ENCODE measurements at places on chromosomes 11 and 22.
A peak's percentile ranks its signal among the peaks of the same experiment; 100 is the strongest.

DNA sequence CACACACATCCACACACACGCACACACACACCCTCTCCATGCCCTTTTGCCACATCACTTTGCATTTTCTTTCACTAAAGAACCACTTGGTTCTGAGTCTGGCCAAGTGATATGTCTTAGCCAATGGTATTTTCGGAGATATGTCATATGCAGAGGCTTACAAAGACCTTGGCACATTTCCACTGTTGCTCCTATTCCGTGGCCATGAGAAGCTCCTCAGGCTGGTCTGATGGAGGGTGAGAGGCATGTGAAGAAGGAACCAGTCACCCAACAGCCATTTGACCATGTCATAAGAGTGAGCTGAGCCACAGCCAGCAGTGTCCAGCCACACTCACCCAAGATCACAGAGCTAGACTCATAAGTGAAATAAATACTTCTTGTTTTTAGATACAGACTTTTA lies 212.6 kb upstream of the NAV2 start:
- no peak for DNase-seq

DNA sequence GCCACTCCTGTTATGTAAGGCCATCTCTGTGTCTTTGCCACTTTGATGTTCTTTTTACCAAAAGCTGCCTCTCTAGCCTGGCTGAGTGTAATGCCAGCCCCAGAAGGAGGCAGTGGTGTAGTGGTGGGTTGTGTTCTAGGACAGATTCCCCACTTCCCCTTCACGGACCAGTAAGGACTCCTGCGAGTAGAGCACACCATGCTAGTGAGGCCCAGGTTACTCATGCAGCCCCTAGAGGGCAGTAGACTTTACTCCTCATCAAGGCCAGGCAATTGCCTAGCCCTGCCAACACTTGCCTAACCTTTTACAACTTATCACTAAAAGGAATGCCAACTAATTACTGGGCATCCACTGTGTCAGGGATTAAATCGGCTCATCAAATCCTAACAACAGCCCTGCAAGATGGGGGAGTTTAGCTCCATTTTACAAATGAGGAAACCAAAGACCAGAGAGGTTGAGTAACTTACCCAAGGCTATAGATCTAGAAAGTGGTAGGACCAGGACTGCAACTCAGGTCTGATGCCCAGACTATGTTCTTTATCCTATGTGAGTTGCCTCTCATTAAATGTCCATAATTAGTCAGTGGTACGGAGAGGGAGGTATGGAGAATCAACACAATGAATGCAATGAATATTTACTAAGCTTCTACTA lies 75.3 kb downstream of the APIP start:
- no peak for DNase-seq

GRCh38 chr22:43017525-43018460 lies 2.8 kb upstream of the PACSIN2 start:
- no peak for DNase-seq

DNA sequence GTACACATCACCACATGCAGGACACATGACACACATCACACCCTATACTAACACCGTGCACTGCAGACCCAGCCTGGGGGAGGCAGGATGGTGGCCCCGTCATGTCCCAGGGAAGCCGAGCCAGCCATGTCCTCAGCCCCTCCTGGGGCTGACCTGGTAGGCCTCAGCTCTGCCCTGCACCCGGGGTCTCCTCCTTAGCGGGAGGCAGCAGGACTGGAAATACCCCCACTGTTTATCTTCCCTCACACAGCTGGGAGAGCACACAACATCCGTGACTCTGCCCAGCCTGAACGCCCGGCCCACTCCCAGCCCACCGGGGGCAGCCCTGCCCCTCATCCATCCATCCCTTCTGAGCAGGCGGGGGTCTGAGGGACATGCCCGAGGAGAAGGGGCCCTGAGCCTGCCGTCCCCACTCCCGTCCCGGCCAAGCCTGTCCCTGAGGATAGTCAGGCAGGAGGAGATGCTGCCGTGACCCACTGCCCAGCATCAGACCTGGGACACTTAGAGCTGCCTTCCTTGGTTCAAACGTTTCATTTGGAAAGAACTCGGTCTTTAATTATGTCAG lies 945.0 kb downstream of the BRD1 start:
- no peak for DNase-seq

DNA sequence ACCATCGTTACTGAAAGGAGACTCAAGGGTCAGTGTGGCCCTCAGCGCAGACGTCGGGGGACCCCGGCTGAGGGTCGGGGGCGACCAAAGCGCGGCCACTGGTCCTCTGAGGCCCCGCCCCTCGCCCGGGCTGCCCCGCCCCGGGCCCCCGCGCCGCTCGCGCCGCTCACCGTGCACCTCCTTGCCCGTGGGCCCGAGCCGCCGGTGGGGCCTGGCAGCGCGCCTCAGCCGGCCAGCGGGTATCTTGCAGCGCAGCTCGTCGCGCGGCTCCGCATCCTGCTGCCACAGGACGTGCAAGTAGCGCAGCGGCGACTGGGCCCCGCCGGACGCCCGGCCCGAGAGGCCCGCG lies 419 bp downstream of the ANKRD54 start:
- DNase-seq: peak; percentile 44

DNA sequence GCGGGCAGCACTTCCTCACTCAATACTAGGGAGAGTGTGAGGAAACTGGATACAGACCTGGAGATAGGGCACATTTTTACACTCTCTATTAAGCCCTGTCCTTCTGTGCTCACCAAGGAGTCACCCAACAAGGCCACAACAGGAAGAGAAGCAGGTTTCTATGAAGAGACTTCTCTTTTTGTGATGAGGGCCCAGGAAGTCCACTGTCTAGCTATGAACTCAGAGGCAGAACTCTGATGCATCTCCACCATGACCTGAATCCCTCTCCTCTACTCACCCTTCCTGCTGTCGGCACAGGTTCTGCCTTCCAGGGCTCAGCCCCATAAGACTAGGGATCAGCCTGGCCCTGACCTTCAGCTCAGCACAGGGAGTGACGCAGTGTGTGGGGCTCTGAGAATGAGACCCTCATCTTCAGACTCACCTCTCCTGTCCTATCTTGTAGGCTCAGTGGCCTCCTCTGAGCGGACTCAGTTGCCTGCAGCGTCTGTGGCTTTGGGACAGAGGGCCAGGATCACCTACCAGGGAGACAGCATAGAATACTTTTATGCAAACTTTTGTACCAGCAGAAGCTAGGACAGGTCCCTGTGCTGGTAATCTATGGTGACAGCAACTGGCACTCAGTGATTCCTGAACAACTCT lies 49.3 kb upstream of the IGLL5 start:
- DNase-seq: no peak

DNA sequence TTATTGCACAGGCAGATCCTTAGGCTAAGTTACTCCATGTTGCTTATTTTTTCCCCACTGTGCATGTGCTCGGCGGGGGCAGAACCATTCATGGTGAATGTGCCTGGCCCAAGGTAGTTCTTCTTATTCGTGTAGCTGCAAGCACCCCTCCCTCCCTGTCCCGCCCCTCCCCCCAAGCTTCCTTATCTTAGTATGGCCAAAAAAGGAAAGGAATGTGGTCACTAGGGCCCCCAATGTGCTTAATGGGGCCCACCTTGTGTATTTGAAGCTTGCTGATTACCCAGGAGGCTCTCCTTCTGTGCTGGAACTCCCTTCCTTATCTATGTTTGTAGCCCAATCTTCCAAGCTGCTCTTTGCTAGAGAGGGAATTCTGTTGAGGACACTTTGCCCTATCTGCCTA lies 1259.7 kb upstream of the RAG2 start:
- no peak for DNase-seq

GRCh38 chr11:130634961-130635473 lies 186.6 kb downstream of the ADAMTS15 start:
- no peak for DNase-seq

DNA sequence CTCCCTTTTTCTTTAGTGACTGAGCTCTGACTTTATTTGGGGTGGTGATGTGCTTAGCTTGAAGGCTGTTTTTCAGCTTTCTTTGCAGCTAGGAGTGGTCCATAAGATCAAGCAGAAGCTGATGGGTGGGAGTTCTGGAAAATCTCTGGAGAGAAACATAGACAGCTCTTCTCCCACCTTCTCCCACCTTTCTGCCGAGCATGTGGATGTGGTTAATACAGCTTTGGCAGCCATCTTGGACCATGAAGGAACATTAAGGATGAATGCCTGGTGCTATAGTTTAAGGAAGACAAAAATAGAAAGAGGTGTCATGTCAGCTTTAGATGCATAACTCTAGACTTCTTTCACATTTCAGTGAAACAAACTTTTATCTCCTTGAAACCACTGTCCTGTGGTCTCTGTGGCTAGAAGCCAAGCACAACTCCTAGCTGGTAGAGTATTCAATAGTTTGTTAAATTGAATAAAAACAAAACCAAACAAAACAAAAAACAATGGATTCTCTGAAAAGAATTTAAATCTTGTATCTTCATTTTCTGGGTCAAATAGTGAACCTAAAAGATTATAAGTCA lies 203.6 kb upstream of the SESN3 start:
- DNase-seq: no peak

DNA sequence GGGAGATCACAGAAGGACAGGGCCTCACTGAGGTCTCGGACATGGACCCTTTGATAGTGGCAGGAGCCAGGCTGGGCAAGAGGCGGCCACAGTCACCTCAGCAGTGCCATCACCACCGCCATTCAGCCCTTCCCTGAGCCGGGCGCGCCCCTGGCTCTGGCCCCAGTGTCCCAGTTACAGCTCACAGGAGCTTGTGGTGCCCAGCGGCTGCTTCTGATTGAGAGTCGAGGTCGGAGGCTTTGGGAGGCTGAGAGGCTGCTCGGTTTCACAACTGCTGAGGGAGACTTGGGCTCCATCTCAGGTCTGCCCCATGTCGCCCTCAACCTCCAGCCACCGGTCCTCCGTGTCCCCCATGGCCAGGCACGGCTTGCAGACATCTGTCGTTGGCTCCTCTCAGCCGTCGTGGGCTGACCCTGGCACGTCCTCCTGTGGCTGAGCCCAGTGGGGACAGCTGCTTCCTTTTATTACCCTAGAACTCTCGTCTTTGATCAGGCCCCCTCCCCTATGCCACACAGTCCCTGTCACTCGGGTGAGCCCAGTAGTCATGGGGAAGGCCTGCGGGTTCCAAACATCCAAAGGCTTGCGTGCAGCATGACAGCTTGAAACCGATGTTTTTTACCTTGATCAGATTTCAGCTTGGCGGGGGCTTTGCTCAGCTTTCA lies 28.4 kb upstream of the PPP6R3 start:
- DNase-seq: no peak

GRCh38 chr11:84958295-84958694 lies 668.8 kb downstream of the DLG2 start:
- DNase-seq: no peak

DNA sequence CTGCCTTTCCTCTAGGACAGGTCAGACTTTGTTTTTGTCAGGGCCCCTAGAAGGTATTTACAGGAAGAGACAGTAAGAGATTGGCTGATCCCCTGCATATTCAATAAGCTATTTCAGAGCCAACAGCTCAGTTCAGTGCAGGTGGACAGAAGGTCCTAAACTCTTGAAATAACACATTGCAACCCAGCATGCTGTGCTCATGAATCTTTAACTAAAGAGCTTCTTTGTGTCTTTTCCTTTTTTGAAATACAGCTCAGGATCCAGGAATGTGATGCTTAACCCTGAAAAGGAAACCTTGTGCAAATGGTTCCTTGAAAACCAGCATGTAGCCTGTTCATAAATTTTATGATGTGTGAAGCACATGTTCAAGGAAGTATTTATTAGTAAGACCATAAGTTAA lies 43.9 kb downstream of the BBOX1 start:
- no peak for DNase-seq

DNA sequence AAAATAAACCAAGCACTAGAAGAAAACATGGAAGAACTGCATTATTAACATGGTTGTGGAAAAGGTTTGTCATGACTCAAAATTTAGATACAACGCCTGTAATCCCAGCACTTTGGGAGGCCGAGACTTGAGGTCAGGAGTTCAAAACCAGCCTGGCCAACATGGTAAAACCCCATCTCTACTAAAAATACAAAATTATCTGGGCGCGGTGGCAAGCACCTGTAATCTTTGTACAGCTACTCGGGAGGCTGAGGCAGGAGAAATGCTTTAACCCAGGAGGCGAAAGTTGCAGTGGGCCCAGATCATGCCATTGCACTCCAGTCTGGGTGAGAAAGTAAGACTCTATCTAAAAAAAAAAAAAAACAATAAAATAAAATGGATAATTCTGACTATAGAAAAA lies 23.7 kb downstream of the GNB1L start:
- DNase-seq: no peak

DNA sequence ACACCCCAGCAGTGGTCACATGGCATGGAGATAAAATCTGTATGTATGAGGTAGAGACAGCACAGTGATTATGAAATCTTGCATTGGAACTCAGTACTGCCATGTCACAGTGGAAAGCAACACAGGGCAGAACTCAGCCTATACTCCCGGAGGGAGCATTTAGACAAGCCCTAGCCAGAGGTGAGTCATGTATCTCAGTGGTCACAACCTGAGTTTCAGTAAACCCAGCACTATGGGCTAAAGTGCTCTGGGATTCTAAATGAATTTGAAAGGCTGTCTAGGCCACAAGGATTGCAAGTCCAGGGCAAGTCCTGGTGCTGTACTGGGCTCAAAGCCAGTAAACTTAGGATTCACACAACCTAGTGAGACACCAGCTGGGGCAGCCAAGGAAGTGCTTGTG lies 1717.1 kb upstream of the RAG2 start:
- no peak for DNase-seq

- no peak for DNase-seq
Observed at GRCh38 chr22:49686495-49687219, 141.0 kb downstream of the BRD1 start.

DNA sequence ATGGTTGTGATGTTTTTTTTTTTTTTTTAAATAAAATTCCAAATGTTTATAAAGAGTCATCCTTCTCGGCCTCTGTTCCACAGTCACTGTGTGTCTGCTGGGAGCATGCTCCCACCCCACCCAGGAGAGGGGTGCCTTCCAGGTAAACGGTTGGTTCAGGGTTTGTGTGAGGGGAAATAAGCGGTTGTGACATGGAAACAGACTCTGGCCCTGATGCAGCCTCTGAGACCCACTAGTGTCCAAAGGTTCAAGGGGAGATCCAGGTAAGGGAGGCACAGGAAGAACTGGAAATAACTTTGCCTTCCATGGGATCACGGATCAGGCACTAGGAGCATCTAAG lies 6.0 kb upstream of the GAS2L1 start:
- no peak for DNase-seq

- no peak for DNase-seq
Observed at GRCh38 chr11:71272161-71272560, 19.8 kb upstream of the SHANK2 start.

GRCh38 chr22:36235585-36235984 lies 3.7 kb downstream of the APOL2 start:
- no peak for DNase-seq

- no peak for DNase-seq
Observed at GRCh38 chr11:69381681-69382130, 87.8 kb downstream of the MYEOV start.

- no peak for DNase-seq
Observed at GRCh38 chr22:20251491-20251890, 16.6 kb downstream of the RTN4R start.

Data from stimulated activated CD4-positive, alpha-beta T cell treated with anti-CD3 and anti-CD28 coated beads, Interleukin-1b, Interleukin-23, amount 100 ng/mL, for 4 hours (primary cell).